Stimulated activated CD4-positive, alpha-beta T cell treated with anti-CD3 and anti-CD28 coated beads, Interleukin-1b, Interleukin-23, amount 100 ng/mL, for 48 hours (primary cell): ENCODE measurements at places on chromosomes 6 and 20.

GRCh38 chr20:60053125-60053817 is 95.0 kb downstream of the CDH26 start:
- no peak for DNase-seq

DNA sequence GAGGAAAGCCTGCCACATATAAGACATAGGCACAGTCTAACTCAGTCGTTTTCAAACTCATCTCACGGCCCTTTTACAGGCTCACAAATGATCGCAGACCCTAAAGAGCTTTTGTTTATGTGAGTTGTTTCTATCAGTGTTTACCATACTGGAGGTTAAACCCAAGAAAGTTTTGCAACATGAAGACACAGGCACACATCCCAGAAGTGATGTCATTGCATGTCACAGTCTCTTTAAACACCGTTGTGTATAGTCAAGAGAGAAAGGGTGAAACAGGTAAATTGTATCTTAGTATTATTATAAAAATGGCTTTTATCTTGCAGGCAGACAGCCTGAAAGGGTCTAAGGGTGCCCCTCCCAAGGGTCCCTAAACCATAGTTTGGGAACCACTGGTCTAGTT is 96.7 kb downstream of the BACH2 start:
- no peak for DNase-seq

DNA sequence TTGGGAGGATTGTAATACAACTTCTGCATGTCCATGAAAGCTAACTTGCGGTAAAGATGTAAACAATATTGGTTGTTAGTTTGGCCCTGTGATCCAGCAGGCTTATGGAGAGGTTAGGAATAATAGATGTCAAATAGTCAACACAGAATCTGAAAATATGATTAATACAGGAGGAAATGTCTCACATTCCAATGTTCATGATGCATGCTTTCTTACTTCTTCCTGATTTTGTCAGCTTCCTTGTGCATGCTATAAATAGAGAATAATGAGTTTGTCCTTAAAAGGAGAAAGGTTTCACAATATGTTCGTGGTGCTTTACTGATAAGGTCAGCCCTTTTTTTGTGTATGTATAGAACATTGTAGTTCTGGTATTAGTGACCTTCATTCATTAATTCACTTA is 136.7 kb downstream of the MMUT start:
- no peak for DNase-seq

GRCh38 chr6:167840526-167841179 is 13.9 kb downstream of the AFDN start:
- no peak for DNase-seq

- no peak for DNase-seq
These were observed 532.7 kb downstream of the BCKDHB start for GRCh38 chr6:80639181-80639629.

DNA sequence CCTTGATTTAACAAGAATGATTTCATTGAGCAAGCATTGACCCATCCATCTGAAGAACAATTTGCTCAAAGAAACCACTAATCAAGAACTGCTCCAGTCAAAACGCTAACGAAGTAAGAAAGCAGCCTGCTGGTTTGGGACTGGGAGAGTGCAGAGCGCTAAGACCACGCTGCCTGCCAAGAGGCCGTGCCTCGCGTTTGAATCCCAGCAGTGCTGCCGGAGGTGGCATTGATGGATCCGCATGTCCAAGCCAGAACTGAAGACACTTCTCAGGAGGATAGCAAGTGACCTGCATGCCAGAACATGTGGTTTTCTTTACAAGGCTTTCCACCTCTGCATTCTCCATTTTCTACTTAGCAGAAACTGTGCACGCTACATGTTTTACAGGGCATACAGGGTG is 105.2 kb upstream of the FOXC1 start:
- DNase-seq, result no peak

DNA sequence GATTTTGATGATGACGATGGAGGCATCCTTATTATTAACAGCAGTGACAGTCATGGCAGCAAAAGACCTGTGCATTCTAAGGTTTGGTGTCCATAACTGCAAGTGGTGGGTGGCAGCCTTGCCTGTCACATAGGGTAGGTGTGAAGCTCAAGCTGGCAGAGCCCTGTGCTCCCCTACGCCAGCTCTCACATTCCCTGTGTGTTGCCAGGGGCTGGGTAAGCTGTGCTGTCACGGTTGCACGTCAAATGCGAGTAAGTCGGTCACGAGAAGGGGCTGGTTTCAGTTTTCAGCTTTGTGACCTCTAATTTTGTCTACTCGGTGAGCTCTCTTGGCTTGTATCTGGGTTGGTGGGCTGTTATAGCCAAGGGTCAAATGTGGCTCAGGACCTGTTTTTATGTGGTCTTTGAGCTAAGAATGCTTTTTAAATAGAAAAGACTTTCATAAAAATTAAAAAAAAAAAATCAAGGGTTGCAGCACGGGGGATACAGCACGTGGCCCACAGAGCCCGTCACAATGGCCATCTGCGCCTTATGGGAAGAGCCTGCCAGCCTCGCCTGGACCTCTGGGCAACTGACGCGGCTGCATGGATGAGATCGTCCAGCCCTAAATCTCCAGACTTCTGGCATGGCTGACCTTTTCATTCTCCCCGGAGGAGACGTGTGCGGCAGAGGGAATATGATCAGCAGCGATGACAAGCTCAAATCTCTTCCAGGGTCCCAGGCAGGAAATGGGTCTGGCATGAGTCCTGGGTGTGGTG is 148.5 kb downstream of the PHACTR3 start:
- DNase-seq, result no peak

DNA sequence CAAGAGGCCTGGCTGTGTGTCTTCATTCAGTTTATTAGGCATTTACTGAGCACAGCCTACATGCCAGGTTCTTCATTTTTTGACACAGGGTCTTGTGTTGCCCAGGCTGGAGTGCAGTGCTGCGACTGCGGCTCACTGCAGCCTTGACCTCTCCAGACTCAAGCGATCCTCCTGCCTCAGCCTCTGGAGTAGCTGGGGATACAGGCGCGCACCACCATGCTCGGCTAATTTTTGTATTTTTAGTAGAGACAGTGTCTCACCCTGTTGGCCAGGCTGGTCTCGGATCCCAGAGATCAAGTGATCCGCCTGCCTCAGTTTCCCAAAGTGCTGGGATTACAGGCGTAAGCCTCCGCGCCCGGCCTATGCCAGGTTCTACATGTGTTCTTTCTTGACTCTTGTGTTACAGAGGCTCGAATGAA is 601 bp upstream of the ATRN start:
- DNase-seq, result no peak

DNA sequence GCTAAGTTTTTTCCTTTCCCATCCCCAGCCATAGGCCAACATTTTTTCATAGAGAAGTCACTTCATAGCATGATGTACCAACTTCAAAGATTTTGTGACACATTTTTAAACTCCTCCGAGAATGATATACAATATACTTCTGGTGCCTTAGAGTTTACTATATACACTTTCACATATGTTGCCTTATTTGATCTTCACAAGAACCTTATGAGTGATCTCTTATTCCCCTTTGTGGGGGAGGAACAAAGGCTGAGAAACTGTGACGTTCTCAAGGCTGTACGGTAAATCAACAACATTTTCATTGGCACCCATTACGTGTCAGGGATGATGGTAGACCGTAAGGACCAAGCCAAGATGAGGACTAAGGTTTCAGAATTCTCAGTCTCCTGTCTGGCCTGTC is 130.0 kb downstream of the RFPL4B start:
- no peak for DNase-seq

DNA sequence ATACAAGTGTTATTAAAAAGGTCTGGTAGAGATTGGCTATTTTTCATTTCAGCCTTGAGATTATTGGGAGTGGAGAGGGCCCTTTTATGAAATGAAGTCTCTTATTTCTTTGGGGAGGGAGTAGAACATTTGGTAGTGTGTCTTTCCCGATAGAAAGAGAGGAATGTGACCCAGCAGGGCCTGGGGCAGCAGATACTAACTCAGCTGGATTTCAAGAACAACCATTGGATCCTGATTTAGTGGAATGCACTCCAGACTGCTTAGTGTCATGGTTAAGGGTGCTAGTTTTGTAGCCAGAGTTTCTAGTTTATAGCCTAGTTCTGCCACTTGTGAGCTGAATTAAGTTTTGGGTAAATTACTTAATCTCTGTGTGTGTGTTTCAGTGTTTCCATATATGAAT is 18.4 kb upstream of the FLRT3 start:
- no peak for DNase-seq

- no peak for DNase-seq
These were observed 28.8 kb downstream of the RWDD2A start for GRCh38 chr6:83221889-83222479.
